ENCODE measurements at places on chromosomes 4 and X.

DNA sequence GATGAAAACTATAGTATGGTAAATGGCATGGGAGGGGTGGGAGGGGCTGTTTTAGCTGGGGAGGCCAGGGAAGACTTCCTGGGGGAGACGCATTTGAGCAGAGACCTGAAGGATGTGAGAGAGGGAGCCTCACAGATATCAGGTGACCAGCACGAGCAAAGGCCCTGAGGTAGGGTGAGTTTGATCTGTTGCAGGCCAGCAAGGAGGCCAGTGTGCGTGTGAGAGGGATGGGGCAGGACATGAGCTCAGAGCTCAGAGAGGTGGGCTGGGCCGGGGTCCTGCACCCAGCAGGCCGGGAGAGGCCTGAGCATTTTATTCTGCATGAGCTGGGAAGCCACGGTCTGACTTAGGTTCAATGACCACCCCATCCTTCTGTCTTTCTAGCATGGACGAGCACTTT lies 80.0 kb downstream of the PPP2R2C start:
- no peak for DNase-seq

GRCh38 chr4:106993827-106994226 lies 42.3 kb downstream of the DKK2 start:
- DNase-seq = no peak

DNA sequence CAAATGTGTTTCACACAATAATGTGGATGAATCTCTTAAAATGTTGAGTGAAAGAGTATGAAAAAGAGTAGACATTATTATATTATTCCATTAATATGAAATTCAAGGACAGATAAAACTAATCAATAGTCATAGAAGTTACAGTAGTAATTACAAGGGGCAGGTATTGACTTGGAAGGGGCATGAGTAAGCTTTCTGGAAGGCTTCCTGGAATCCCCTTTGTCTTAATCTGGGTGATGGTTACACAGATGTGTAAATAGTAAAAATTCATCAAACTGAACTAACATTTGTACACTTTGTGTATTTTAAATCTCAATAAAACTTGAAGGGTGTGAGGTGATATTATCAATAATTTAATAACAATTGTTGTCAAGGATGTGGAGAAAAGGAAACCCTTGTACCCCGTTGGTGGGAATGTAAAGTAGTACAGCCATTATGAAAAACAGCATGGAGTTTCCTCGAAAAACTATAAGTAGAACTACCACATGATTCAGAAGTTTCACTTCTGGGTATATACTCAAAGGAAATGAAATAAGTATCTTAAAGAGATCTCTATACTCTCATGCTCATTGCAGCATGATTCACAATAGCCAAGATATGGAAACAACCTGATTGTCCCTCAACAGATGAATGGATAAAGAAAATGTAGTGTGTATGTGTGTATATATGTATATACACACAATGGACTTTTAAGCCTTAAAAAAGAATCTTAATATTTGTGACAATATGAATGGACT lies 96.9 kb upstream of the MID1IP1 start:
- DNase-seq = no peak

DNA sequence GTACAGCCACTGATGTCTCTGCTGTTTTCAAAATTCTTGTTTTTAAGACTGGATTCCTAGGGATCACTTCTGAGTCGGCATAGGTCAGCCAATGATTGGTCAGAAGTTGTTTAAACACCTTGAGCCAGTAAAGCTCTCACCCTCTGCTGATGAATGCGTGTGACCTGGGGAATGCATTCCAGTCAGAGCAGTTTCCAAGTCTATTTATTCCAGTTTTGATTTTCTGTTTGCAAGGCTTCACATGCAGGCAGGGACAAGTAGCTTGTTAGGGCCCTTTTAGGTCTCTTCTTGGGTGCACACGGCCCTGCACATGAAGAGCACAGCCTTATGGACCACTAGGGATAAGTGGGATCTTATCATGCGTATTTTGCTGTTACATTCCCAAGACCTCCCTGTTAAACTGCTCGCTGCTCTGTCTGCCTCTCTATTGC lies 47.0 kb downstream of the KLHL15 start:
- DNase-seq = no peak

- no peak for DNase-seq
Measured at GRCh38 chr4:176726803-176727202, 65.9 kb downstream of the VEGFC start.

DNA sequence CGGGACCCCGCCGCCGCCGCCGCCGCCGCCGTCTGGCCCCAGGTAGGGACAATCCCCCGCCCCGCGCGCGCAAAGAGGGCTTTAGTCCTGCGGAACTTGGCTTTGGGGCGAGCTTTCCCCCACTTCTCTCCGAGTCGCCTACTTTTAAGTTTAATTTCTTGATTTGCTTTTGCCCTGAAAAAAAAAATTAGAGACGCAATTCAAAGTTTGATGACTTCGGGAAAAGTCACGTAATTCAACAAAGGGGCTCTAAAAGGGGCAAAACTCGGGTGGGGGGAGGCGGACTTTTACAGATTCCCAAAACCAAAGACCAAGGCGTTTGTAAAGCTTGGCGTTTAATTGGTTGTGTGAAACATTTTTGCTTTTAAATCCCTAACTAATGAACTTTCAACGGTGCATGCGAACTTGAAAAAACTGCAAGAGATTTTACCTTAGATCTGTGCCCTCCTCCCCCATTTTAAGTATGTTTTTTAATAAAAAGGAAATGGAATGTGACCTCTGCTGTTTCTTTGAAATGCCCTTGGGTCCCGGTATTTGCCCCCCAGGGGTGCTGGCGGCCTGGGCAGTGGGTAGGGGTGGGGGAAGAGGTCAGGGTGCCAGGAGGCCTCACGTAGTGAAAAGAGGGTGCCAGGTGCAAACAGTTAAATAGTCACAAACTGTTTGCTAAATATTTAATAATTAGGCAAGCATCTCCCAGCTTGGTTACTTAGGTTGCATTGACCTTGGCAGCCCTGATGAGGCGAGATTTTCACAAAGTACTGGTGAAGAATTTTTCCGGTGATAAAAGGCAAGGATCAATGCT lies 209.7 kb downstream of the NWD2 start:
- no peak for DNase-seq

DNA sequence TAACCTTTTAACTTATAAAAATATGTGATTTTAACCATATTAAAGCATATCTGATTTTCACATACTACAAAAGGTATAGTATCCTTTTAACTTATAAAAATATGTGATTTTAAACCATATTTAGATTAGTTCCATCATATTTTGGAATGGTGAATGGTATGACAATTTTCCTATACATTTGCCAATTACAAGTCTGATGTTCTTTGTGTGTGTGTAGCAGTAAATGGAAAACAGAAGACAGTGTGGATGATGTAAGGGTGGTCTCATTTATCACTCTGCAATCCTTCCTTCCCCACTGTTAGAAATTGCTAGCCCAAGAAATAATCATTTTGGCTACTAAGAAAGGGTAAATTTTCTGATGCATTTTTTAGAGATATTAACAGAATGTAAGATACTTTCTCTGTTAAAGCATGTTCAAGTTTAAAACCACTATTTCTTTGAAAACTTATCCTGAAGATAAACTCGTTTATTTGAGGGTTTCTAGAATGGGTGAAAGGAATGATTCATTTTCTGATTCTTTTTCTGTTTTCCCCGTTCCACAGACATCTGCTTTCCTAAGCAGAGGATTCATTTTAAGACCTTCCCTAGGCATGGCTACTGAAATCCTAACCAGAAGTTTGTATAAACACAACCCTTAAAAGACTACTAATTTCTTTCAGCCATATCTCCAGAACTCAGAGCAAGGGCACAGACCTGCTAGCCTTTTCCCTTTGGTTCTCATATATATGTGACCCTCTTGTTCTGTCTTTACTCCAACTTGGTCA lies 21.0 kb downstream of the NUDT6 start:
- DNase-seq = no peak

GRCh38 chr4:40887764-40888131 lies 138.0 kb downstream of the NSUN7 start:
- no peak for DNase-seq

DNA sequence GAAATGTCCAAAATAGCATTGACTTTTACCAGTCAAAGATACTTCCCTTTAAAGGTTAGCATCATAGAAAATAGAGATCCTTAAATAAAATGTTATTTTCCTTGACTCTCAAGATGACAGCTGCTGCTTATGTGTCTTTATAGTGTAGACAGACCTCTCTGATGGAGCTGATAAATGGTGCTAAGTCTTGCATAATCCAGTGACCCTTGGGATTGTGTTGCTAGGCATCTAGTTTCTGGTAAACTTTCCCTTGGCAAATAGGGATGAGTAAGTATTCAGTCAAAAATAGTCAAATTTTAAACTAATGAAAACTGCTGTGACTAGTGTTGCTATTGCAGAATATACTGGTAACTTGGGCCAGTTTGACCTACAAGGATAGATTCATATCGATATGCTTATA lies 53.6 kb downstream of the MBNL3 start:
- no peak for DNase-seq

All from stimulated activated CD4-positive, alpha-beta T cell treated with anti-CD3 and anti-CD28 coated beads, Interleukin-15, amount 100 ng/mL, for 1 hour (primary cell).